ENCODE measurements at places on chromosomes 6 and 20. TPM values are rescaled to one million over a fixed set of nuclear protein-coding genes. Genes with fewer than 3 reads are reported as not detected.

KIF25 gene
- not detected for total RNA-seq

C20orf204 gene
- 7.4 TPM for total RNA-seq

ASF1A gene
- total RNA-seq, result 32.5 TPM

PDYN gene
- total RNA-seq, result 0.19 TPM

GPR6 gene
- total RNA-seq, result not detected

ENPP4 gene
- total RNA-seq, result 4.9 TPM

QRSL1 gene
- total RNA-seq, result 19.8 TPM

SSTR4 gene
- total RNA-seq, result not detected

RBM24 gene
- total RNA-seq, result 0.88 TPM

CRISP3 gene
- 120 TPM for total RNA-seq

LY6G6C gene
- 2.5 TPM for total RNA-seq

MAS1 gene
- not detected for total RNA-seq

SH3BGRL2 gene
- total RNA-seq, result 40.0 TPM

OR12D3 gene
- not detected for total RNA-seq

BPIFB1 gene
- total RNA-seq, result 1.8 TPM

ADAT2 gene
- total RNA-seq, result 10.3 TPM

Data from type B pancreatic cell (in vitro differentiated cells).